ENCODE measurements at places on chromosomes 16 and 17.

- no peak for DNase-seq
Measured at GRCh38 chr16:67431775-67432505, 1.0 kb downstream of the HSD11B2 start.

DNA sequence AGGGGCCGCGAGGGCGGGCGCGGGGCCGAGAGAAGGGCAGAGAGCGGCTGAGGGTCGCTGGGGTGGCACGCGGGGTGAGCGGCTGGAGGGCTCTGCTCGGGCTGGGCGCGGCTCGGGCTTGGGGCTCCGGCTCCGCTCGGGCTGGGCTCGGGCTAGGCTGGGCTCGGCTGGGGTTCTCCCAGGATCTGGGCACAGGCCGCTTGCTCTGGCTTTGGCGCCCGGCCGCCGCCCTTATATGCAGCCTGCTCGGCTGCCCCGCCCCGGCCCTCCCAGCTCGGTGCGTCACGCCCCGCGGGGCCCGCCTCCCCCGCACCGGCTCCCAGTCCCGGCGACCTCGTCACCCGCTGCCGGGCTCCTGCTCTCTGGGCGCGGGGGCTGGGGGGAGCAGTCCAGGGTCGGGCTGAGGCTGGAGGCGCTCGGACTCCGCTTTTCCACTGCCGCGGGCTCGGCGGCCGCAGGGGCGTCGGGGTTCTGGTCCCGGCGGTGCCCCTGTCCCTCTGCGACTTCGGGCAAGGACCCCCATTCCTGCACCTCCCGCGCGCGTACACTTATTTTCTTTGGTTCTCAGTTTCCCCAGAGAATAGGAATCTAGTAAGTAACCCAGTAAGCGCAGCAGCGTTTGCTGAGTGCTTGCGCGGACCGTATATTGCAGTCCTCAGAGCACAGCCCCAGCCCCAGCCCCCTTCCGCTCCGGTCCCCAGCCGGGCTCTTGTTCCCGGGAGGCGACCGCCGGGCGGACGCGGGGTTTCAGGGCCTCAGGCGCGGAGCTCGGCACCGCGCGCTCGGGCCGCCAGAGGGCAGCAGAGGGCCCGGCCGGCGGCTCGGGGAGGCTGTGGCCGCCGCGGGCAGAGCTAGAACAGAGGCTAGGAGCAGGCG is at the start of gene RASD1:
TSS of gene RASD1 (minus strand) at position 207 of the 876 bp plus-strand sequence. CDS start 214 bp downstream, outside the sequence.
- DNase-seq, result peak; percentile 93

DNA sequence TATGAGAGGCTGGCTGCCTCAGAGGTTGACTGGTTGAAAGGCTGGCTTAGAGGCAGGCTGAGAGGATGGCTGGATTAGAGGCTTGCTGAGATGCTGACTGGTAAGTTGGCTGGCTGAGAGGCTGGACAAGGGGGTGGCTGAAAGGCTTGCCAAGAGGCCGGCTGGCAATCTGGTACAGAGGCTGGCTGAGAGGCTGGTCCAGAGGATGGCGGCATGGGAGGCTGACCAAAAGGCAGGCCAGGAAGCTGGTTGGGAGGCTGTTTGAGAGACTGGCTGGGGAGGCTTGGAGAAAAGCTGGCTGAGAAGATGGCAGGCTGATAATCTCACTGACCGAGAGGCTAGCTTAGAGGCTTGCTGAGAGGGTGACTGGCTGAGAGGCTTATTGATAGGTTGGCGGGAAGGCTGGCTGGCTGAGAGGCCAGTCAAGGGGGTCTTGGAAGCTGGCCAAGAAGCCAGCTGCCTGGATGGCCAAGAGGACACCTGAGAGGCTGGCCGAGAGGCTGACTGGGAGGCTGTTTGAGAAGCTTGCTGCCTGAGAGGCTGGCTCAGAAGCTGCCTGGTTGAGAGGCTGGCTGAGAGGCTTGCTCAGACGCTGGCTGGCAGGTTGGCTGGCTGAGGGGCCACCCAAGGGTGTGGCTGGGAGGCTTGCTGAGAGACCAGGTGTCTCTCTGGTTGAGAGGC is 34.2 kb upstream of the ACSM2B start:
- DNase-seq, result no peak

DNA sequence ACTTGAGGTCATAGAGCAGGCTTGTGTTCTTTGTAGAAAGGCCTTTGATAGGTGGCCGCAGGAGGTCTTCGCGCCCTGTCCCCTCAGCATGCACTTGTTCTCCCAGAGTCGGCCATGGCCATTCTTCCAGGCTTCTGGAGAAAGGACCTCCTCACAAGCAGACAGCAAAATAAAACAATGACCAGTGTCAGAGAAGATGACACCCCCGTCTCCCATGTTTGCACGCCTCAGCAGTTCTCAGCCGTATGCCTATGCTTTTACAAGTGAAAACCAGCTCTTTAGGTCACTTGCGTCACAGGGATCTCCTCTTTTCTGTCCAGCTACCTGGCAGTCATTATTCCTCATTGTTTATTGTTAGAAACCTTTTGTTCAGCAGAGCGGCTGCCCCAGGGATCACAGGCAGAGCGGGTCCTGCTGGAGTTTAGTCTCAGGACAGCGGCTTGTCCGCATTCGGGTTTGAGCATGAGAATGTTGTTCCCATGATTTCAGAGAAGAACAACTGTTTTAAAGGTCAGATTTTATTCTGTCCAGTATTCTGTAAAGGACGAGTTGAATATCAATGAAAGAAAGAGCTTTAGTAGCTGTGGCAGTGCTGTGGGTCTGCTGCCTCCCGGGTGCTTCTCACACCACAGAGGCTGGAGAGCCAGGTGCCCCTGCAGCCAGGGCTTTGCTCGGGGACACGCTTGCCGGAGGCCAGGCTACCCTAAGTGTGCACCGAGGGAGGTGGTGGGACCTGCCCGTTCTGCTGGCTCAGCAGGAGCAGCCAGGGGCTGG is 123.9 kb downstream of the RPTOR start:
- DNase-seq, result no peak

DNA sequence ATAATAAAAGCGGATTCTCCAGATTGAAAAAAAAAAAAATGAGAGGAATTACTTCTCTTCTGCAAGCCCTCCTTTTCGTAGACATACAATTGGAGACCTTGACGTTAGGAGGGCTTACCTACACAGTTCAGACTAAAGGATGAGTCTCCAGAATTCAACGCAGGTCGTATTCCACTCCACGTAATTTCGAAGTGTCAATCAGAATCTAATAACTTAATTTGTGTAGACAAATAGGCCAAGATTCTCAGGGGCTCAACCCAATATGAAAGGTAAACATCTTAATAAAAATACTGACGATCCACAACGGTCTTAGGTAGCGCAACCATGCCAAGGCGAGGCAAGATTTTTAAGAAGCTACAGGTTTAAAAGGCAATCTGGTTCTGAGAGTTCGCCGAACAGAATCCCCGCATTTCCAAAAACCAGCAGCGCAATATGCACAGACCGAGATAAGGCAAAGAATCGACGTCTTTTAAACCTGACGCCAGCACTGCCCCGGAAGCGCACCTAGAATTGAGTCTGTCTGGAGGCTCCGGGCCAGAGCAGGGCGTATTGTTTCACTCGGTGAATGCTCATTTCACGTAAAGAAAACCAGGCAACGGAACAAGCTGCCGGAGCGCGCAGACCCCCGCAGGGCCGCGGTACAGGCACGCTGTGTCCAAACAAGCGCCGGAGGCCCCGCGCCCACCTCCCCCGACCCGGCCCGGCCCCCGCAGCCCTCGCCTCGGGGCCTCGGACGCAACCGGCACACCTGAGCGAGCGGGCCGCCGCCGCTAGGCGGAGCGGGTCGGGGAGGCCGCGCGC is 623 bp downstream of the MBTPS1 start:
- no peak for DNase-seq

GRCh38 chr17:5563456-5563855 is 20.9 kb downstream of the NLRP1 start:
- no peak for DNase-seq

- no peak for DNase-seq
Measured at GRCh38 chr17:8237175-8237574, 10.7 kb downstream of the CTC1 start.

Data from left ventricle myocardium inferior (tissue), 1 donor.